Hippocampal formation (tissue), 2 donors: ENCODE measurements at places on chromosomes 1 and 21.

DNA sequence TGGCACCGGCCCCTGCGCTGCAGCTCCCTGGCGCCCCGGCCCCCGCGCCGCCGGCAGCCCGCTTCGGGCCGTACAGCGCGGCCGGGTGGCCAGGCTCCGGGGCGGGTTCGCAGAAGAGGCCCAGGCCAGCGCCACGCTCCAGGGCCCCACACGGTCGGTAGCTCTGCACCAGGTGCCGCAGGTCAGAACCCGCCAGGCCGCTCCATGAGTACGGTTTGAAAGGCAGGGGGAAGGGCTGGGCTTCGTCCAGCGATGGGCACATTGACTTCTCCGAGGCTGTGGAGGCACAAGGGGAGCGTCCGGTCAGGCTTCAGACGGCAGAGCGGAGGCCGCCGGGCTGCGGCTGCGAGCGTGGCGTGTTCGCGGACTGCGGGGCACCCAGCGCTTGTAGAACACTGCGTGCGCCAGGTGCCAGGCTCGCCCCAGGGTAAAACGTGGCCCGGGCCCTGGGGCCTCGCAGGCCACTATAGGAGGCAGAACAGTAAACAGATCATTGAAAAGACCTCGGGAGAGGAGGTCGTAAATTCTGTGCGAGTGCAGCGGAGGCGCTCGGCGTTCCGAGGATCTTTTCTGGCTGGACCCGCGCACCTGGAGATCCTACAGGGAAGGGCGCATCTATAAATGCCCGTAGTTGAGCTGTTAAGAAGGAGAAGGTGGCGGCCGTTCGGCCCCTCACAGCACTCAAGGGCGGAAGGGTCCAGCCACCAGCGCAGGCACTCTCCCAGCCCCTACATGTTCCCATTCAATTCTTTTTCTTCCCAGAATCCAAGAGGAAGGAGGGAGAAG lies 5.7 kb downstream of the GFI1 start:
- no peak for DNase-seq

GRCh38 chr1:39063191-39063590 lies 37.0 kb downstream of the NDUFS5 start:
- no peak for DNase-seq

GRCh38 chr1:84145068-84145467 lies 997 bp downstream of the PRKACB start:
- DNase-seq = no peak

GRCh38 chr1:31289021-31289420 lies 7.6 kb downstream of the SNRNP40 start:
- DNase-seq = no peak

DNA sequence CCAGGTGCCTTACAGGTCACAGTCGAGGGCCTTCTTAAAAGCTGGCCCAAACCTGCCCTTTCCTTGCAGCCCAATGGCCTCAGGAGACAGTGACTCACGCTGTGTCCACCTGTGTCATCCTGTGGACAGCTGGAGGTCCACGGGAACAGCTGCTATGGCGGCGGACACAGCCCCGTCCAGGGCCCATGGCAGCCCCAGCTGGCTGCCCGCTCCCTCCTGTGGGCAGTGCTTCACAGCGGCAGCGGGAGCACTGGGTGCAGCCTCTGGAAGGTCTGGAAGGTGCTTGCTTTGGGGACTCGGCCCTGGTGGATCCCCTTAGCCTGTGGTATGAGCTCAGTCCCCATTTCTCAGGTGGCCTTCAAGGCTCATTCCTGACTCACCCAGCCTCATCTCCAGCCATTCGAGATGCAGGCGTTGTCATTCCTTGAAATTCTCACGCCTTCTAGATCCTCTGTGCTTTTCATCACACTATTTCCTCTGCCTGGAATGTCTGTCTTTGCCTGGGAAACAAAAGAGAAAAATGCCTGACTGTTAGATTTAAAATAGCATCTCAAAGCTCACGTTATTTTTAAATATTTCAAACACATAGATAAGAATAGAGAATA lies 86.8 kb downstream of the KIF26B start:
- no peak for DNase-seq

DNA sequence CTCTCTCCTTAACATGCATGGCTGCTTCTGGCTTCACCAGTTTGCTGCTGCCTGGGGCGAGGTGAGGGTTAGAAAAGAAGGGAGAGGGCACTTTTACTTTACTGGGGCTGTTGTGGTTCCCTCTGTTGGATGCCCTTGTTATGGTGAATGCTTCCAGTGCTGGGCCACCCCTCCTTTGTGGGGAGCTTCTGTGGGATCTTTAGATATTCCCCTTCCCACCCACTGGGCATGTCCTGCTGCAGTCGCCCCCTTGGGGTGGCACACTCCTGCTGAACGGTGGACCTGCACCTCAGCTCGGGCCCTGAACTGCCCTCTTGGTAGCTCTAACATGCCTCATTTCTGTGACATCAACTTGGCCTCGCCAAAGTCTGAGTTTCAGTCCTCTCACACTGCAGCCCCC lies 6.0 kb downstream of the TNN start:
- DNase-seq = no peak

DNA sequence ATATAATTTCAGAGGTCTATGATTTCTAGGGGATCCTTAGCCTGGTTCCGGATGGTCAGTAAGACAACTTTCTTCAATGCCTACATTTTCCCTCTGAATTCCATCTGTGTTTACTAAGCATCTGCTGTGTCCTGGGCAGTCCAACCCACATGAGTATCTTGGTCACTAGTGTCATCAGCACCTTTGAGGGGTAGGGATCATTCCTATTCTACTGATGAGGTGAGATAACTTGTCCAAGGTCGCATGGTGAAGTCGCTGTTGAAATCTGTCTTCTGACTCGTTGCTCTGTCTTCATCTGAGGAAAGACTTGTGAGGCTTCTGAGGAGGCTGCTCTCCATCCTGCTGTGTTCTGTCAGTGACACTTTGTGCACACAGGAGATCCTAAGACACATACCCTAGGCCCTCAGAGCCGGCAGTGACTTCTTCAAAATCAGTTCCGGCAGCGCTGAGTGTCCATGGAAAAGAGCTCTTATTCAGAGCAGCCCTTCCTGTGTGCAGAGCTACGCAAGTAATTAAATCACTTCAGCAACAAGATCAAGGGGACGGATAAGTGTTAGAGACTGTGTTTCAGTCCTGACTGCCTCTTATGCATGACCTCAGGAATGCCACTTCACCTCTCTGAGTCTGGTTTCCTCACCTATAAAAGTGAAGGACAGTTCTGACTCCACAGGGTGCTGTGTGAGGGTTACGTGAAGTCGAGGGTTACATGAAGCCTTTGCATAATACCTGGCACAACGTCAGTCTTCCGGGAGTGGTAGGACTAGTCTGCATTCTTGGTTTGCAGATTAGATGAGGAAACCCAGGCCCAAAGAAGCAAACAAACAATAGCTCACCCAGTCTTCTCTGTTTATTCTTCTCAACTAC lies 28.4 kb downstream of the AK2 start:
- DNase-seq = no peak

DNA sequence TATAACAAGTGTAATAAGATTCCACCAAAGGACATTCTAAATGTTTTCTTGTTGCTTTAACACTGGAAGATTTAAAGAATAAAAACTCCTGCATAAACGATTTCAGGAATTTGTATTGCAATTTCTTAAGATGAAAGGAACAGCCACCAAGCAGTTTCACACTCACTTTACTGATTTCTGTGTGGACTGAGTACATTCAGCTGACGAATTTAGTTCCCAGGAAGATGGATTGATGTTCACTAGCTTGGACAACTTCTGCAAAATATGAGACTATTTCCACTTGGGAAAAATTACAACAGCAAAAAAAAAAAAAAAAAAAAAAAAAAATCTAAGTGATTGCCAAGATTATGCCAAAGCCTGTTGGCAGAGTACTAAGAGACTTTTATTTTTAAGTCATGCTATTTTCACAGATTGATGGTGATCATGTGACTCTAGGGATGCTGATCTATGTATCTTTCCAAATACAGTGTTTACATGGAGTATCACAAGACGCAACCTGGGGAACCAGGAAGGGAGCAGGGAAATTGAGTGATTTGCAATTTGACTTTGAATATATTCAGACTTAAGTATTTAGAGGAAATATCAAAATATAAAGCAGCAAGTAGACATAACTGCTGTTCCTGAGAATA lies 341.0 kb downstream of the NTNG1 start:
- DNase-seq = no peak

- DNase-seq = no peak
Measured at GRCh38 chr1:53643041-53643880, 95.7 kb downstream of the GLIS1 start.

DNA sequence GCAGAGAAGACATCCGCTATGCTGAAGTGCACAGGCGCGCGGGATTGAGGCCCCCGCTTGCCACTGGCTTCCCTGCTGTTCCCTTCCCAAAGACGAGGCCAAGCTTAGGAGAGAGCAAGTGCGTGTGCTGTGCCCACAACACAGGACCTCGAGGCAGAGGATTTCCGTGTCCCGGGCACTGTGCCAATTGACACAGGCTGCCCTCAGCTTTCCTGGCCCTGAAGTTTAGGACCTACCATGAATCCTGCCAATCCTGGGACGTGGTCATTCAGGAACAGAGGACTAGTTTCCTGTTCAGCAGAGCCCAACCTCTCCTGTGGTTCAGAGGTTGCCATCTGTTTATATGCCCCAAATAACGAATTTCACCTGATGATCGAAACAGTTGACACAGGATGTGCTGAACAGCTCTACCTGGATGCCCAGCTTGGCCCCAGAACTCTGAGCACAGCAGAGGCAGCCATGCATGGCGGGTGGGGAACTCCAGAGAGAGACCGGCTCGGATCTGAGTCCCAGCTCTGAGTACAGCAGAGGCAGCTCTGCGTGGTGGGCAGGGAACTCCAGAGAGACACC lies 22.0 kb downstream of the SLC37A1 start:
- no peak for DNase-seq

DNA sequence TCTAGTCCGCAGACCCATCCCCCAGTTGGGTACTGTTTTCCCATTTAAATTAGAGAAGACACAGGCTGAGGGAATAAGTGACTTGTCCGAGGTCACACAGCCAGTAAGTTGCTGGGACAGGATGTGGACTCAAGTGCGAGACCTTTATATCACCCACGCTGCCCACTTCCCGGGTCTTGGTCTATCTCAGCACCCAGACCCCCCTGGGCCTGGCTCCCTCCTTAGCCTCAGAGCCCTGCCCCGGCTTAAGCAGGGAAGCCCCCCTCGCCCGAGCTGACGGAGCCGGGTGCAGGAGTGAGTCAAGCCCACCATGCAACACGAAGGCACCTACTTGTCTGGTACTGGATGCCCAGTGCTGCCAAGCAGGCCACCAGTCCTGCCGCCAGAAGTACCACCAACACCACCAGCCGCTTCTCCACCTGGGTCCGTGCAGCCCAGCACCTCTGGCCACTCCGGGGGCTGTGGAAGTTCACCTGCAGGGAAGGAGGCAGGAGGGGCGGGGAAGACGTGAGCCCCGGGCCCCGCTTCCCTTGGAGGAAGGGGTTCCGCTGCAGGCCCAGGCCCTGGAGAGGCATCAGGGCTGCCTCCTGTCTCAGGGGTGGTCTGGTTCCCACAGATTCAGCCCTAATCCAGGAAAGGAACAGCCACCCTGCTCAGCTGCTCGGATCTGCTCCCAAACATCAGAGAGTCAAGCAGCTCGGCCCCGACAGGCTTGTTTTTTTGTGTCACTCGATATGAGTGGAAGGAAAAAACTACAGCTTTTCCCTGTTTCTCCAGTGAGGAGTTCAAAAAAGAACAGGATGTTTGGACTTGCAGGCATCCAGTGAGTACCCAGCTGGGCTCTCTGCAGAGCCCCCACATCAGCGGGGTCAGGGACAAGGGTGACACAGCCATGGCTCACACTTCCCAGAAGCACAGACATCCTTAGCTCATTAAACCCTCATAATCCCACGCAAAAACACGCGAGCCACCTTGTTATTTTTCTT lies 11.1 kb downstream of the ECE1 start:
- no peak for DNase-seq

DNA sequence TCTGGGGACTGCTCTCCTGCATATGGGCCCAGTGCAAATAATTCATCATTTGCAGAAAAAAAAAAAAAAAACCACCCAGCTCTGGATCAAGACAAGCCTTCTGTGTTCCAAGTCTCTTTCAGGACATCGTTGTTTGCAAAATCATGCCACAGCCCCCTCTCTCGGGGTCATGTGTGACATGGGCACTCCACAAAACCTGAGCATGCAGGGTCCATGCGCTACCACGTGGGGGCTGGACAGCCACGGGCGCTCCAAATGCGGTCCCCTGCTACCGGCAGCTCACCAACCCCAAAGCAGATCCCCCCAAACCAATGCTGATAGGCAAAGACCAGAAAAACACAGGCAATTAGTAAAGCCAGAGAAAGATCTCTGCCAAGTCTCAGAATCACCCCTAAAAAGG lies 17.6 kb downstream of the NPHP4 start:
- no peak for DNase-seq

GRCh38 chr1:71792264-71792663 lies 490.1 kb downstream of the NEGR1 start:
- DNase-seq = no peak

DNA sequence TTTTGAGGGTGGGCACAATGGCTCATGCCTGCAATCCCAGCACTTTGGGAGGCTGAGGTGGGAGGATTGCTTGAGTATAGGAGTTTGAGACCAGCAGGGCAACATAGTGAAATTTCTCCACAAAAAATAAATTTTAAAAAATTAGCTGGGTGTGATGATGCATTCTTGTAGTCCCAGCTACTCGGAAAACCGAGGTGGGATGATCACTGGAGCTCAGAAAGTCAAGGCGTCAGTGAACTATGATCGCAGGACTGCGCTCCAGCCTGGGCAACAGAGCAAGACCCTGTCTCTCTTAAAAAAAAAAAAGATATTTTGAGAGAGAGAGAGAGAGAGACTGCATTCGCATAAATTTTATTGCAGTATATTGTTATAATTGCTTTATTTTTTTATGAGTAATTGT lies 75.9 kb upstream of the B3GALT5 start:
- DNase-seq = no peak

DNA sequence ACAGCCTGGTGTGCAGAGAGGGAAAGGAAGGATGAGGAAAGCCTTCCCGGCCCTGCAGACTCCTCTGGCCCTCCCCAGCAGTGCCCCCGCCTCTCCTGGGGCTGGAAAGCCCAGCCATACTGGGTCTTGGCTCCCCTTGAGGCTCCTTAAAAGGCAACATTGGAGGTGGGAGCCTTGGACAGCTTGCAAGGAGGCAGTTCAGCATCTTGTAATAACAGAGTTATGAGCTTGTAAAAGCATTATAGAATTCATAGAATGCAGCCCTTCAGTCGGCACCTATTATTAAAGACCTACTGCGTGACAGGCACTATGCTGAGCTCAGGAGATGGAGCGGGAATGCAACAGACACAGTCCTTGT lies 4.2 kb downstream of the TINAGL1 start:
- DNase-seq = no peak

- no peak for DNase-seq
Measured at GRCh38 chr21:14762327-14762726, 216.2 kb upstream of the SAMSN1 start.

GRCh38 chr1:52506349-52506748 lies 46.5 kb downstream of the TUT4 start:
- DNase-seq = no peak

DNA sequence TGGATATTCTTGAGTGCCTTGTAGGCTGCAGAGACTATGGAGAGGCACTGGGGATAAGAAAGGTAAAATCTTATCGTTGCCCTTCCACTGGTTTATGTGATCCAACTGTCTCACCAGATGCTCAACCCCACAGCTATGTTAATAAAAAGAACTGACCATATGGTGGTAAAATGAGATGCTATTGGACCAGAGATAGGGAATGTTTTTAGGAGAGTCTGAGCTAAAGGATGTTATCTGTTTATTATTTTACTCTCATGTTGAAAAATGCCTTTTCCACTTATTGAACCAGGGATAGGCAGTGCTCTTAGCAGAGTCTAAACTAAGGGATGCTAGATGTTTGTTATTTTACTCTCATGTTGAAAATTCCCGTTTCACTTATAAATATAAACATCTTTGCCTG lies 172.8 kb upstream of the GREM2 start:
- no peak for DNase-seq
